Astrocyte of the spinal cord (primary cell): ENCODE measurements at places on chromosomes 6 and 20.

GRCh38 chr20:5046656-5047339 lies 45.5 kb upstream of the SLC23A2 start:
- no peak for DNase-seq

- peak; percentile 70 for DNase-seq
These were observed 7.5 kb downstream of the NRSN2 start for GRCh38 chr20:354298-354977.

GRCh38 chr6:40444811-40445210 lies 142.4 kb downstream of the LRFN2 start:
- DNase-seq, result no peak

DNA sequence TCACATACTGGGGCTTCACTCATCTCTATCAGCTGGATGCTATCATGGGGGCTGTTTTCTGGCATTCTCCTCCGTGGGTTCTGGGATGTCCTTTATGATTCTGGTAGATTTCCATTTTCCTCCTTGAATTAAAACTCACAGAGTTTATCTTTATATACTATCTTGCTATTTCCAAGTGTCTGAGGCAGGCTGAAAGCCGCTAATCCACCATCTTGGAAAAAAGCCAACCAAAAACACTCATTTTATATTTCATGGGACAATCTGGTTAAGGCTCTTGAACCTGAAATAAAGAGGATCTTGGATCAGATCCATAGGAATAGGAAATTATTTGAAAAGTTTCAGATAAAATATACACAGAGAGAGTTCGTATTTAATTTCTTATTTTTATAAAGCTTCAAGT lies 86.0 kb downstream of the AFG1L start:
- no peak for DNase-seq

GRCh38 chr6:36824253-36824652 lies 15.0 kb downstream of the CPNE5 start:
- no peak for DNase-seq

DNA sequence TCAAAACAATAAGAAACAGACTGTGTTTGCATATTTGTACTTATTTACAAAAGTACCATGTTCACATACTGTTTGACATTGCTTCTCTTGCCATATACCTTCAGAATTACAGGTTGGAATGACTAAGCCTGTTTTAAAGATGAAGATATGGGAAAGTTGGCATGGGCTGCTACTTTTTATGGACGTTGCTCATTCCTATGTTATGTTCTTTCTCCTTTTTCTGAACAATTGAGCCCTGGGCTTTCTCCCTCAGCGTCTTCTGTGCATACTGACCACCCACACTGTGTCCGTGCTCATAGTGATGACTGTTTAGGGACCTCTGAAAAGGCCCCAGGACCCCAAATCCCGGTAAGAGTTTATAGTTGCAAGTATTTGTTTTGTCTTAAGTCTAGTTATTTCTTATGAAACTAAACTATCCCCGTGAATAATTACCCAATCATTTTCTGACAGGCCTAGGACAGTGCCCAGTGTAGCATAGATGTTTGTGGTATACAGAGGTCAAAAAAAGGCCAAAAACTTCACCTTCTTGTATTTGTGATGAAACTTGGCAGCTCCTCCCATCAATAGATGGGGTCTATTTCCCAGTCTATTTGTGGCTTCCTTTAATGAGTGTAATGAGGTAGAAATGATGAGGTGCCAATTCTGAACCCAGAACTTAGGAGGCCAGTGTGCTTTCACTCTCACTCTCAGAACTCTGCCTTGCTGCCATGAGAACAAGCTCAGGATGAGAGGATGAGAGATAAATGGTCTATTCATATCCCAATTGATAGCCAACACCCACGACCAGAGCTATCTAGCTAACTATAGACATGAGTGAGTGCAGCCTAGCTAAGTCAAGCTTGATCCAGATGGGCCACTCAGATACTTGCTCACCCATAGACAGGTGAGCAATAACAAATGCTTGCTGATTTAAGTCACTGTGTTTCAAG lies 40.9 kb downstream of the GSTA4 start:
- DNase-seq, result no peak

GRCh38 chr20:58550275-58551059 lies 35.3 kb upstream of the APCDD1L start:
- peak; percentile 93 for DNase-seq
